ENCODE measurements at places on chromosomes 5 and 9.

GRCh38 chr9:18159254-18159653, 314.7 kb upstream of the ADAMTSL1 start:
- DNase-seq, result no peak

GRCh38 chr5:169667896-169668674, 31.0 kb downstream of the DOCK2 start:
- no peak for DNase-seq

DNA sequence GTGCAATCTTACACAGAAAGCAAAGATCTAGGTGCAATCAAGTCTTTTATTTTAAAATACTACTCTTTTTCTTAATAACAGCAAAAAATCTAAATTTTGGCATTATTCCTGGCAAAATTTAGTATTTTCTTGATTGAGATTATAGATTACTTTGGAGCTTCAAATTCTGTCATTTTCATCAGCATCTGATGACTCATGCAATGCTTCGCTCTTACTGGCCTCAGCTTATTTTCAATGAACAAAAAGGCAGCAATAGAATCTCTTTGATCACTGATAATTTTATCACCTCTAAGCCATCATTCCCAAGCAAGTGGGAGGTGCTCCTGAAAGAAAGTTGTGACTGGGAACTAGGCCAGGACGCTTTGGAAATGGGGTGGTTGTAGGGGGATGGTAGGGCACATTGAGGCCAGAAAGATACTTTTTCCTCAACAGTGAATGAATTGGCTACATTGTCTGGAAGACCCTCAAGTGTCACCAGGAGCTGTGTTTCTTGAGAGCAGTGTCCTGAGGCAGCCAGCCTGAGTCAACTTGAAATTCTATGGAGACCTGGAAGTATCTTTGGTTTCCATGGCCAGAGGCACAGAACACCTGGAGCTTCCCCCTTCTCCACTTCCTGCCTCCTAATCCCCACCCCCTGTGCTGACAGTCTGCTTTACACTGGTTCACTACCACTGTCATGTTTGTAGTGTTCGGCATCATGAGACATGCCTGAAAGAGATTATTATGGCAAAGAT, 46.9 kb upstream of the APC start:
- DNase-seq, result no peak

DNA sequence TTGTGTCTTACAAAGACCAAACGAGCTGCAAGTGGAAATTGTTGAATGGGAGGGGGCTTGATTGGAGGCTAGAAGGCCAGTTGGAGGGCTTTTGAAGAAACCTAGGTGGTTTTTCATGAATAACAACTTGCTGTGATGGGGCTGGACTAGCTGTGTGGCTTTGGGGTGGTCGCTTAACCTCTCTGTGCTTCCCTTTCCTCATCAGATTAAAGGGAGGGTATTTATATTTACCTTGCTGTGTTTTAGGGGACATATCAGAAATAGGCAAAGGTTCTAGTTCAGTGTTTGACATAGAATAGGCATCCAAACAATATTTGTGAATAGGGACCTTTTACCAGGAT, 74.9 kb downstream of the ZNF618 start:
- no peak for DNase-seq

DNA sequence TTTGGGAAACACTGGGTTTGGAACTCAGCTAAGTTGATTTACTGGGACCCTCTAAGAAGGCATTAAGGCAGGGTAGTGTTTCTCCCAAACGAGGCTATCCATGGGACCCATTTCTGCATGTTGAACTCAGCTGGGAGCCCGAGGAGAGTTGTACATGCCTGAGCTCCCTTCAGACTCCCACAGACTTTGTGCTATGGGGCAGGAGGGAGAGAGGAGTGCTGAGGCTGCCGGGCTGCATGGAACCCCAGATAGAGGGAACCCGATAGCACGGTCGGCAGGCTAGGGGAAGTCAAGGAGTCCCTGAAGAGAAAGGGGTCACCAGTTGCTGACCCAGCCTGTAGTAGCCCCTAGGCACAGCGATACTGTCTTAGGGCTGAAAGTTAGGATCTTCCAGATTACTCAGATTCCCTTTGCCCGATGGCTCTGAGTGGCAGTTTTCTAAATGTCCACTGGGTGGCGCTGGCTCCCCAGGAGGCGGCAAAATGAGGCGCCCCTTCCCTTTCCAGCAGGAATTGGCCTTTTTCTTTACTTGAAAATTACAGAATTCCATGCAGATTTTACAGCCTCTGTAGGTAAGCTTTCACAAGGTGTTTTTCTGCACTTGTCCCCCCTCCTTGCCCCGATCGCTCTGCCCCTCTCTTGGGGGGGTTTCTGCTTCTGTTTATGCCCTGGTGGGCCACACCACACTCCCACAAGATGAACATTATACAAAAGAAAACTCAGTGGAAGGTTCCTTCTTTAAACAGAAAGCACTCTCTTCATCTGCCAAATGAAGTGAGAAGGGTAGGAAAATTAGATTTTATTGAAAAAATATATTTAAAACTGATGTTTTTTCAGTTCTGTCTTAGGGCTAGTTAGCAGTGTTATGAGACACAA, 17.8 kb downstream of the NANS start:
- DNase-seq, result peak; percentile 56

- no peak for DNase-seq
Measured at GRCh38 chr5:83493644-83494043, 22.1 kb downstream of the VCAN start.

GRCh38 chr9:78144663-78145377, 91.1 kb upstream of the CEP78 start:
- no peak for DNase-seq

DNA sequence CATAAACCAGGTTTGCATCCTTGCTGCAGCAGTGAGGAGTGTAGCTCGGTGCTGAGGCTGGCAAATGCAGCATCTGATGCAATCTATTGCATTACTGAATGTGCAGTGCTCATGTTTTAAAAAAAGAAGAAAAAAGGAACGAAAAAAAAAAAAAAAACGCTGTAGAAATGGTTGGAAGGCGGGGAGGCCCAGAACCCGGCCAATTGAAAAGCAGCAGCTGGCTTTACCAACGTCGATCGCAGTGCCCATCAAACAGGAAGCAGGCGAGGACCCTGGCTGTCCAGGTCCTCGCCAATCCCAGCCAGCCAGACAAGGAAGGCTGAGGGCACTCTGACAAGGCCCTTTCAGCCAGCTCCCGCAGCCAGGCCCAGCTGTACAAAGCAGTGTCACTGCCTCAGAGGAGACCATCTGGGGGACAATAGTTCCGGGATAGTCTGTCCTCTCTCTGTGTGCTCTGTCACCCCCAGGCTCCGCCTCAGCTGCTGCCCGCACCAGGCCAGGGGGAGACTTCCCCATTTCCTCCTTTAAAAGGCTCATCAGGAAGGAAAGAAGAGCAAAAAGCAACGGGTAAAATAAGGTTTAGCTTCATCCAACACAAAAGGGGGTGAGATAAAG, 21.8 kb upstream of the CPEB4 start:
- no peak for DNase-seq

- DNase-seq, result no peak
Measured at GRCh38 chr5:55232271-55232984, 980 bp downstream of the CCNO start.

DNA sequence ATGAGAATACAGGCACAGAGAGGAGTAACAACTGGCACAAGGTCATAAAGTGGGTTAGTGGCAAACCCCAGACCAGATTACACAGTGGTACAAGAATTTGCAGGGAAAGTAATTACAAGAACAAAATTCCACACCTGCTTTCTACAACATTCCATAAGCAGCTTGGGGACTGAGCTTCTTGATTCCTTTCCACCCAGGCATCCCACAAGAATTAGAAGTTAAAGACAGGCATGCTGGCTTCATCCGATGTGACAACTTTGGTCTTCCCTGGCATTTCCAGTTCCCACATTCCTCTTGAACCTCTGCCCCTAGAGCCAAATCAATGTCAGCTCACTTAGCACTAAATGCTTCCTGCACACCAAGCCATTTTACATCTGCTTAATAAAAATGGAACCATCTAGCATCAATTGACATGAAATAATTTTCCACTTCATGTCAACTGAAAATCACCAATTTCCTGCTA, 435.8 kb upstream of the PAPPA start:
- no peak for DNase-seq

- no peak for DNase-seq
Measured at GRCh38 chr9:132630811-132631210, 39.0 kb downstream of the DDX31 start.

GRCh38 chr9:121912812-121913627, 180.1 kb downstream of the TTLL11 start:
- no peak for DNase-seq

GRCh38 chr9:71094708-71095251, 26.6 kb downstream of the TRPM3 start:
- DNase-seq, result no peak

DNA sequence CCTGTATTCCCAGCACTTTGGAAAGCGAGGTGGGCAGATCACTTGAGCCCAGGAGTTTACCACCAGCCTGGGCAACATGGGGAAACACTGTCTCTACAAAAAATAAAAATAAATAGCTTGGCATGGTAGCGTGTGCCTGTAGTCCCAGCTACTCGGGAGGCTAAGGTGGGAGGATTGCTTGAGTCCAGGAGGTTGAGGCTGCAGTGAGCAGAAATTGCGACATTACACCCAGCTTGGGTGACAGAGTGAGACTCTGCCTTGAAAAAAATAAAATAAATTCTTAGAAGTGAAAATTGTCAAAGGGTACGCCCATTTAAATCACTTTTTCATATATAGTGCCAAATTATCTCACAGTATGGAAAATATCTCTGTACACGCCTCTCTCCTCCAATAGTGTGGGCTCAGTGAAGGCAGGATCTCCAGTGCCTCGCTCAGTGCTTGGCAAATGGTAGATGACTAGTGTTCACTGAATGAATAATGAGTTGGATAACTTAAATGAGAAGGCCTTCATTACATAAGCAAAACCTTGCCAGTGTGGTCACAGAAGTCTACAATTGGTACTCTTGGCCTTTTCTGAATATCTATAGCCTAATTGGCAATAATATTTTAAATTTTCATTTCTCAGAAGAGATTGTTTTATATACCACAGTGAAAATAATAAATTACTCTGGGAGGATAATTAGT, 9.4 kb upstream of the CCL28 start:
- no peak for DNase-seq

GRCh38 chr9:130054325-130054786, 650 bp downstream of the GPR107 start:
- no peak for DNase-seq

- DNase-seq, result no peak
Measured at GRCh38 chr9:137586854-137587253, 3.5 kb downstream of the ZMYND19 start.

GRCh38 chr9:121801579-121801978, 150.1 kb downstream of the DAB2IP start:
- no peak for DNase-seq

DNA sequence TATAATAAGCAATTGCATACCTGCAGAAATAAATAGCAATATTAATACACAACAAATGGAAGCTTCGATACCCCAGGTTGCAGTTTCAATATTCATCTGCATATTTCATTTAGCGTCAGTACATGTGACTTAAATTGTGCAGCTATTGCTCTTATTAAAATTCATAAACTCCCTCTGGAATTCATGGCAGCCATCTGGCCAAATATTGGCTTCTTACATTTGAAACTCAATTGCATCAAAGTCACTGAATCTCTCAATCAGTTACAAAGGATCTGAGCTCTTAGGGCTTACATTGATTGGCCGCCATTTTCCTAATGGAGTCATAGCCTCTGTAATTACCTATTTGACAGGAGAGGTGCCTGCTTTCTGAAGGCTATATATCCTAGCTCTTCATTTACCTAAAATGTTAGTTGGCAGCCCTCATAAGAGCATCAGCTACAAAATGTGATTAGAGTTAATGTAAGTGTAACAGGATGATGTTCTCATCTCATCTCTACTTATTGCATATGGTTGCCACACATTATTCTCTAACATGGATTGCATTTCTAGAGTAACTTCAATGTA, 453.5 kb downstream of the CAAP1 start:
- DNase-seq, result no peak

- no peak for DNase-seq
Measured at GRCh38 chr5:154421868-154422267, 23.9 kb upstream of the SAP30L start.

DNA sequence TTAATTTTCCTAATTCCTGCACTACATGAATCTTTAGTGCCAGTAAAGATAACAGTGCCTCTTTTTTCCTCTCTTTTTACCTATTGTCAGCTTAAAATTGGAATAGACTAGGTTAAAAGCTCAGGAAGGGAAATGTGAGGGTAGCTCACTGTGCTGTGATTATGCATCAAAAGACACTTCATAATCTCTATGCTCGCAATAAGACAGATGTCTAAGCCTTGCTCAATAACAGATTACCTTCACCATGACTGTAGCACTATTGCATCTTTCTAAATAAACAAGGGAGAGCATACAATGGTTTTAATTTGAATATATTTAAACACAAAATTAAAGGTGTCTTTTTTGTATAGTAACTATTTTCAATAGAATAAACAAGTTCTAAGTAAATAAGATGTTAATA, 130.1 kb downstream of the FBN2 start:
- DNase-seq, result no peak

- no peak for DNase-seq
Measured at GRCh38 chr9:107422189-107423185, 67.1 kb downstream of the KLF4 start.

- no peak for DNase-seq
Measured at GRCh38 chr5:133881576-133882388, 86.6 kb downstream of the C5orf15 start.

- DNase-seq, result no peak
Measured at GRCh38 chr9:138120511-138121437, 243.2 kb downstream of the CACNA1B start.

- no peak for DNase-seq
Measured at GRCh38 chr5:82828211-82828610, 249.0 kb downstream of the TMEM167A start.

GRCh38 chr9:21506626-21507482, 24.7 kb upstream of the IFNE start:
- DNase-seq, result no peak

DNA sequence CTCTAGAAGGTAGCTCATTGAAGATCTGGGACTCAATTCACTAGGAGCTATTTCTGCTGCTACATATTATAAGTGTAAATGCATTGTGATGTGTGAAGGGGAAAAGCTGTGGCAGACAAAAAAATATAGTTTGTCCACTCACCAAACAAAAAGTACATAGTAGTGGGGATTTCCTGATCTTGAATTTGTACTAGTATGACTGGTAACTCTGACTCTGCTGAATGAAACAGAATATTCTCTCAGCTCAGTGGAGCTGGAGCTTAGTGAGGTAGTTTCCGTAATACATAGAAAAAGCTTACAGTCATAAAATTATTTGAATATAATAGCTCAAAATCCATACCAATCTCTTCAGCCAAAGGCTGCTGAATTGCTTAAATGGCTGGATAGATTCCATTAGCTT, 455.6 kb upstream of the CD180 start:
- DNase-seq, result no peak

DNA sequence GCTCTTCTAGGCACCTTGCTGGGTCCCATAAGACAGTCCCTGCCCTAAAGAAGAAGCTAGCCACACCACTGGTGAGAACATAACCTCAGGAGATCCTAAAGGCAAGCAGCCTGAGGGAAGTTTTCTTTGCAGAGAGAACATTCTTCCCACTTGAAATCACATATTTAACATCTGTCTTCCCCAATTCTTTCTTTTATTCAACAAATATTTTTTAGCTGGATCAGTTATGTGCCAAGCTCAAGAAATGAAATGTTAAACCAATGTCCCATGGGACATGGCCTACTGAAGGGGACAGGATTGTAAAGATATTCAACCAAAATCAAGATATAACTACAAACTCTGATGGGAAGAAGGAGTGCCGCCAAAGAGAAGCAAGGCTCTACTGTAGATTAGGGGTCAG, 36.5 kb downstream of the FOXI1 start:
- DNase-seq, result no peak

- no peak for DNase-seq
Measured at GRCh38 chr9:27535701-27536118, 6.1 kb upstream of the MOB3B start.

GRCh38 chr5:135382106-135382790, 16.8 kb downstream of the MACROH2A1 start:
- no peak for DNase-seq
